Smooth muscle cell of the pulmonary artery (primary cell): ENCODE measurements at places on chromosomes 7 and 10. TPM values are rescaled to one million over a fixed set of nuclear protein-coding genes. Genes with fewer than 3 reads are reported as not detected.

The SPACDR gene
- total RNA-seq: 0.65 and 0.96 TPM in 2 replicates

The KCTD7 gene
- total RNA-seq: 10.4 and 15.8 TPM in 2 replicates

The BTBD16 gene
- 0.13 TPM in 1 of 2 replicates, not detected in the other for total RNA-seq

The MEOX2 gene
- 0.40 and 28.3 TPM in 2 replicates for total RNA-seq

The PNLIPRP2 gene
- not detected in 2 replicates for total RNA-seq

The PRR15 gene
- total RNA-seq: 0.20 and 0.39 TPM in 2 replicates

The HOXA10 gene
- 0.78 TPM in 1 of 2 replicates, not detected in the other for total RNA-seq

The SLC26A5 gene
- total RNA-seq: not detected in 2 replicates

The FOXI2 gene
- not detected in 2 replicates for total RNA-seq

The GRID1 gene
- total RNA-seq: 0.03 and 0.46 TPM in 2 replicates

The TAS2R4 gene
- 1.5 and 1.9 TPM in 2 replicates for total RNA-seq

The GNAT3 gene
- not detected in 2 replicates for total RNA-seq

The OR13A1 gene
- not detected in 2 replicates for total RNA-seq

The ASZ1 gene
- not detected in 2 replicates for total RNA-seq

The AS3MT gene
- total RNA-seq: 5.0 and 6.9 TPM in 2 replicates
